T follicular helper cell (primary cell): ENCODE measurements at places on chromosomes 5 and 9.

- no peak for DNase-seq
Observed at GRCh38 chr5:119322948-119323537, 32.8 kb upstream of the TNFAIP8 start.

DNA sequence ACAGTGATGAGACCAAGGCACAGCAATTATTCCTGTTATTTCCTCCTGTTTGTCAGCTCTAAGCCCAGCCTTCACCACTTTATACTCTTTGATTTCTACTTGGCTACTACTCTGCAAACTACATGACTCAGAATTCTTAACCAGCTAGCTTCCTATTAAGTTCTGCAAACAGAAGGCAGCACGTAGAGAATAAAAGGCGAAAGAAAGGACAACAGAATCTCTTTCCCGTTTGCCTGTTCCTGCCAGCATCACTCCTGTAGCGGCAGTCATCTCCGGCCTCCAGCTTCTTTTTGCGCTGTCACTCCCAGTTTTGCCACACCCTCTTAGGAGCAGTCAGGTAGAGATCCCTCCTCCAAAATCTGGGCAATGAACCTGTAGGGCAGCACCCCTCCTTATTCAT, 29.9 kb downstream of the DPYSL3 start:
- no peak for DNase-seq

GRCh38 chr9:34802916-34803315, 93.0 kb upstream of the CCL21 start:
- no peak for DNase-seq

DNA sequence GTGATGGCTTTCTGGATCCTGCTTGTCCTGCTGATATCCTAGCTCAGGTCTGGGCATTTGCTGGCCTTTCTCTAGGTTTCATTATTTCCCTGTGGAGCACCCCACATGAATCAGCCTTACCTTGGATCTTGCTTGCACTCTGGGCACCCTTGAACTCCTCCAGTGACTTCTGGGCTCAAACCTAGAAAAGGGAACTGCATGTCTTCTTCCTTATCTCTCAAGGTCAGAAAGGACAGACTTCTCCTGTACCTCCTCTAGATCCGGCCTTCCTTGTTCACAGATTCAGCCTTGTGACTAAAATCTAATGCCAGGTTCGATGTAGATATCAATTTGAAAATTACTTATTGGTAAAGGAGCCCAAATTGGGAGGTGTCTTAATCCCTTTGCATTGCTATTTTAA, 267.9 kb downstream of the PARP8 start:
- no peak for DNase-seq

DNA sequence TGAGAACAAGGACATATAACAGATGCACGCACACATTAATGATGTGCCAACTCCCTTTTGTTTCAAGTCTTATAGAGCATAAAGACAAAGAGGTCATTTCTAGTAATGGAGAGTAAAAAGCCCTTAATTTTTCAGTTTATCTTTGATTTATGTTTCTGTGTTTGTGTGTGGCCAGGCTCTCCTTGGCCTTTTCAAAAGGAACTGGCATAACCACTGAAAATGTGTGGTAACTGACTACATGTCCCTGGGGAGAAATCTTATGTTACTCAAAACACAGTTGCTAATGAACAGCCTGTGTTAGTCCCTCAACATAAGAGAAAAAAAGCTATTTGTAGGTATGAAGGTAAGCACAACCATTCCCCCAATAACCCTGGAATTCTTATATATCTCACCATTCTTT, 47.6 kb upstream of the SHOC1 start:
- no peak for DNase-seq

GRCh38 chr5:43648499-43649124, 45.6 kb downstream of the NNT start:
- DNase-seq, result no peak

GRCh38 chr9:120362446-120362845, 217.5 kb downstream of the CDK5RAP2 start:
- no peak for DNase-seq

GRCh38 chr5:168898247-168898911, 319.2 kb upstream of the PANK3 start:
- DNase-seq, result no peak

DNA sequence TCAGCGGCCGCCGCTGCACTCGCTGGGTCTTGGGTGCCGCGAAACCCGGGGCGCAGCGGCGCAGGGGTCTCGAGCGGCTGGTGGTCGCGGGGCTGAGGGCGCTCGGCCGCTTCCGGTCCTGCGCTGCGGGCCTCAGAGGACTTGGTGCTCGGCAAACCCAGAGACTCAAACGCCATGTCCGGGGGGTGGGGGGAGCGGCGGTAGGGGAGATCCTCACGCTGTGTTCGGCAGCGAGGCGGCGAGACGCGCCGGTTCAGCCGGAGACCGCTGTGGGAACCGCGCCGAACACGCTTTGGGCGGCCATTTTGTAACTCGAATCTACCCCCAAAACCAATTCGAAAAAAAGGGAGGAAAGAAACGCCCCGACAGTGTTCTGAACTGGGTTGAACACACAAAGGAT, 317.5 kb upstream of the CDH18 start:
- DNase-seq, result no peak

DNA sequence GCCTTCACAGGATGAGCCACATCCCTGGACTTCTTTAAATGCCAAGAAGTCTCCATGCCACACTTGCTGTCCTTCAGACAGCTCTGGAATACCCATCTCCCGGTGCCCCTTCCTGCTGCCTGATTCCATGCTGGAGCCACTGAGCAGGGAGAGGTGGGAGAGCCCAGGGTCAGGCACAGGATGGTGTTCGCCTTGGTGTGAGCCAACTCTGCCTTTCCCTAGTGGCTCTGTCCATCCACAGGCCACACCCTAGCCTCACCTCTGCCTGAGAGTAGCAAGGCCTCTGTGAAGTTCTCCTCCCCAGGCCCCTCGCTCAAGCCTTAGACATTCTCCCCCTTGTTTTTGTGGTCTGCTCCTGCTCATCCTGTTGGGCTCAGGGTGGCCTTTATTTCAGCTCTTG, 54.2 kb upstream of the ANGPTL2 start:
- DNase-seq, result no peak

GRCh38 chr5:68370196-68370595, 154.6 kb downstream of the PIK3R1 start:
- no peak for DNase-seq
